Suppressor macrophage treated with lipopolysaccharide for 1 hour (primary cell): ENCODE measurements at places on chromosomes 6 and 20.

- no peak for DNase-seq
Measured at GRCh38 chr6:34178357-34179105, 32.6 kb upstream of the GRM4 start.

DNA sequence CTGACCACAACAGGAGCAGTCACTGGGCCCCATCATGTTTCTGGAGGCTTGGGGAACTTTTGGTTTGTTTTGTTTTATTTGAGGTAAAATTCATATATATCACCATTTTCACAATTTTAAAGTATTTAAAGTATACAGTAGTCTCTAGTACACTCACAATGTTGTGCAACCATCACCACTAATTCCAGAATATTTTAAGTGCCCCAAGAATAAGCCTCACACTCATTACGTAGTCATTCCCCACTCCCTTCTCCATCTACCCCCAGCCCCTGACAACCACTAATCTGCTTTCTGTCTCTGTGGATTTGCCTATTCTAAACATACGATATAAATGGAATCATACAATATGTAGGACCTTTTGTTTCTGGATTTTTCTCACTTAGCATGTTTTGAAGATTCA lies 29.0 kb downstream of the RTN4IP1 start:
- no peak for DNase-seq

DNA sequence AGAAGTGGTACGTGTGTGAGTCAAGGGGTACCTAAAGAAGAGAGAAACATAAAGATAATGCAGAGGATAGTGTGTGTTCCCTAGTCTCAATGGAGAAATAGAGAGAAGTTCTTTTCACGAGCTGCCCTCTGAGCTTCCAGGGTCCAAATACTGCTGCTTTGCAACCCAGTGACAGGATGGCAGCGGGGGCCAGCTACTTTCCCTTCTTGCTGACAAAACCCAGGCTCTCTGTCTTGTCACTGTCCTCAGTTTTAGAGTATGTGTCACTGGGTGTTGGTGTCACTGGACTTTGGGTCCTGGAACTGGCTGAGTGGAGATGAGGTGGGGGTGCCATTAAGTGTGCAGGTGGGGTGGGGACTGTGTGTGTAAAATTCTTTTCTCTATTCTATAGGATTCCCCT lies 265.6 kb downstream of the CDC5L start:
- DNase-seq = no peak

DNA sequence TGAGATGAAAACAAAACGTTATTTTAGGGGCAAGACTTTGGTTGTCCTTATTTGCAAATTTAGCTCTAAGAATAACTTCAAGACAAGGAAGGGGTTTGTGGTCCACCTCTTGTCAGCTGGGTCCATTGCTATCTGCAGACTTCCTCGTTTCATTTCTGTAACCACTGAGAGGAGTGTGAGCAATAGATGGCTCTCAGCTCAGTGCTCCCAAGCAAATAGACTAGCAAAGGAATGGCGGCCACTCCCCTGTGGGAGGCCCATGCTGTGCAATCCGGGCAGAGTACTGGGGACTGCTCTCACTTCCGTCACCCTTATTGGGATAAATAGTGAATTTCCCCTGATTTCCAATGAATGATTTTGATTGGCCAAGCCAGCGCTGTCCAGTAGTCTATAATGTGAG lies 176.6 kb downstream of the ZDHHC14 start:
- DNase-seq = no peak
